ENCODE measurements at places on chromosomes 4 and X.

DNA sequence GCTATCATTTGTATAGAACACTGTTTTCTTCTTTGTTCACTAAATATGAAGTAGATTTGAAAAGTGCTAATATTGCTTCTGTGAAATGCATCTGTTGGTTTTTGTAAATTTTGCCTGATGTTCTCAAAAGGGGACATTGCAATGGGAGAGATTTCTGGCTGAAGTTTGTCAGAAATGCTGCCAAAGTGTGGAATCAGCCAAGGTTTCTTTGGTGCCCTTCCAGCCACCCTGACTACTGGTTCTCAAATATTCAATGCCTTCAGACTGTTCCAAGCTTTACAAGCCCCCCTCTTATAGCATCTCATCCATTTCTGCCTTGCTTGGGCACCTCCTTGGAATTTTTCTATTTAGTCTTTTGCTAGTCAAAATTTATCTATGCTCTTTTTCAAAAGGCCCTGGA lies 60.6 kb upstream of the TMLHE start:
- no peak for DNase-seq

DNA sequence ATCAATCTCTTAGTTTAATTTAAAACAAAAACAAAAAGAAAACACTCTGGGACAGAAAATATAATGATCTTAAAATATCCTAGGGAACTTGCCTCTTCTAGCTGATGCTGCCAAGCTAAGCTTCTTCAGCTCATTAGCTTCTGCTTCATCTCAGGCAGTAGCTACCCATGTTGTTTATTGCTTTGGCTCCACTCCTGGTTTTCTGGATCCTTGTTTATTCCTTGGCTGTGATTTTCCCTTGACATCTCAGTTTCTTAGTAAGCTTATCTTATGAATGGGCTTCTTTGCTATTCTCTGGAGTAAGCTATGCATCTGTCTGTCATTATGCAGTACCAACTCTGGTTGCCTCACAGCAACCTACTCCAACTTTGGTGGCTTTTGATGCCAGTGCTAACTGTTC lies 5.1 kb upstream of the MTHFD2L start:
- DNase-seq = no peak

- DNase-seq = no peak
These were observed 95.4 kb upstream of the GPR50 start for GRCh38 chrX:151081016-151081415.

DNA sequence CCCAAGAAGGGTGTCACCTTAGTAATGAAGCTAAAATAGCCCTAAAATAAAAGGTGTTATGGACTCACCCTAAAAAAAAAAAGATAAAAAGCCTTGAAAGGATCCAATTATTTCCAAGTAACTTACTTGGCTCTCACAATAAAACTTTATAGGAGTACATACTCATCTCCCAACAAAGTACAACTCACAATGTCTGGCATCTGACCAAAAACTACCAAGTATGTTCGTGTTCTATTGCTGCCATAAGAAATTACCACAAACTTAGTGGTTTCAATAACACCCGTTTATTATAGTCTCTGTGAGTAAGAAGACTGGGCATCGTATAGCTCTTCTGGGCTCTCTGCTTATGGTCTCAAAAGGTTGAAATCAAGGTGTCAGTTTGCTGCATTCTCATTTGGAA lies 51.0 kb downstream of the BEX1 start:
- DNase-seq = no peak

GRCh38 chr4:108877821-108878220 lies 115.0 kb upstream of the ETNPPL start:
- no peak for DNase-seq

DNA sequence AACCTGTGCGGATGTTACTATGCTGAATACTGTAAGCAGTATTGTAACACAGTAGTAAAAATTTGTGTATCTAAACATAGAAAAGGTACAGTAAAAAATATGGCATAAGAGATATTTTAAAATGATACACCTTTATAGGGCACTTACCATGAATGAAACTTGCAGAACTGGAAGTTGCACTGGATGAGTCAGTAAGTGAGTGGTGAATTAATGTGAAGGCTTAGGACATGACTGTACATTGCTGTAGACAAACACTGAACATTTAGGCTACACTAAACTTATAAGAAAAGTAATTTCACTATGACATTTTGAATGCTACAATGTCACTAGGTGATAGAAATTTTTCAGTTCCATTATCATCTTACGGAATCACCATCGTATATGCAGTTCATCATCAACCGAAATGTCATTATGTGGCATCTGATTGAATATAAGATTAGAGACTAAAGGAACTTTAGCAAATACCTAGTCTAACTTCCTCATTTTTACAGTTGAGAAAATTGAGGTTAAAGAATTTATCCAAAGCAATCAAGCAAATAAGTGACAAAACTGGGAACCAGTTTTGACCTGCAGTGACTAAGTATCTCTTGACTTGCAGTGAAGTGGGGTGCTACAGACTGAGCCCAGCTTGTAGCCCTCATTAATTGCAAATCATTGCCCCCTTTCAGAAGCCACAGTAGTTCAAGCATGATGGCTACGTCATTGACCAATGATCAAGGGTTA lies 55.3 kb downstream of the EGF start:
- no peak for DNase-seq

DNA sequence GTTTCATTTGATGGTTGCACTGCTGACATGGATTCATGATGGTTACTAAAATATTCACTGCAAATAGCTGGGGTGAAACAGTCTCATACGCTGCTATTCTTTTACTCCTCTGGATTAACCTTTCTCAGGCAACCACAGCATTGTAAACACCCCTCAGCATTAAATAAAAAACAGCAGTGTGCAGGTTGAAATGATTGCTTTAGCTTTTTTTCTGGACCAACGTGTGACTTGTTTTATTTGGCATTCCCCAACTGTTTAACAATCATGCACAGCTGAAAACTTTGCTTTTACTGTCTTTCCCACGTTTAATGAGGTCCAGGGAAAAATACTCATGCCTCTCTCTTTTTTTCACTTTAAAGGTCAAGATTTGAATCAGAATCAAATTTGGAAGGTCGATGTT lies 490.8 kb downstream of the RAPGEF2 start:
- DNase-seq = no peak

DNA sequence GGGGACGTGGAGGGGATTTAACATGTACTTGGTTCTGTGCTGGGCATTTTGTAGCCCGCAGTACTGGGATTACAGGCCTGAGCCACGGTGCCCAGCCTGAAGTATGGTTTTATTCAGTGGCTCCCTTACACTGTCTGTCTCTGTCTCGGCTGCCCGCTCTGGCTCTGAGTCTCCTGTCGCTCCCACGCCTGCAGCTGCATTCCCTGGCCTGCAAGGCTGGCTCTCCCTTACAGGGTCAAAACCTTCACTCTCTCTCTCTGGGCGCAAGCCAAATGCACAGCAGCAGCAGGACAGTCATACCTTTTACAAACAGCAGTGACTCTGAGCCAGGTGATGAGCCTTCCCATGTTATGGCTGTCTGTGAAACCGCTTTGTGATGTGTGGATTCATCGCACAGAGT lies 72.1 kb downstream of the HTRA3 start:
- peak; percentile 84 for DNase-seq

- no peak for DNase-seq
These were observed 445.5 kb downstream of the PCDH10 start for GRCh38 chr4:133594390-133595207.

DNA sequence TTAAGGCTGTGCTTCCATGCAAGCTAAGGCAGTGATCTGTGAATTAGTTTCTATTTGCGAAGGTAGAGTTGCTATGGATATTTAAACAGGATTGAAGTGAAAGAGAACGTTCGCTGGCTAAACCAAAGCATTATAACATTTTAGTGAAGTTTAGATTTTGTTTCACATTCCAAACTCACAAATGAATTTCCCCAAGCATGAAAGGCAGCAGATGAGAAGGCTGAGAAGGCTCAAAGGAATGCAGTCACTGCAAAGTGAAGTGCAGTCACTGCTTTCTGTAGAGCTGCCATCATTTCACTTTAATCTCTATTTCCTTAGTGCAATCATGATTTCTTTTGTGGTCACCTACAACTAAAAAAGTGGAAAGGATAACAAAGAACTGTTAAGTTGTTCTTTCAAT lies 334.7 kb upstream of the NR3C2 start:
- DNase-seq = no peak

DNA sequence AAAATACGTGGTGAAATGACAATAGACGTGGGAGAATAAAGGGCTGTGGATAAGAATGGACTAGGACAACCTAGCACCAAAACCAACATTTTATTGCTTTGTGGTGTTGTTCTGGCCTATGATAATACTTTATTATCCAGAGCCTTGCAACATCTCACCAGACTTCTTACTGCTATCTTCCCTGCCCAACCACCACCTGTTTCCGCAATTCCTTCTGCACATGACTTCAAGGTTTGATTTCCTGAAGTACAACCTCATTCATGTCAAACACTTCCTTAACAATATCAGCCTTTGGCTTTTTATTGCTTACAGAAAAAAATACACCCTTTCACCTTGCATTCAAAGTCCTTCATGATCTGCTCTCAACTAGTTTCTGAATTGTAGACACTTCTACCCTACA lies 84.8 kb downstream of the RTL3 start:
- no peak for DNase-seq

GRCh38 chrX:120769576-120770341 lies 105.9 kb downstream of the CT47B1 start:
- no peak for DNase-seq

DNA sequence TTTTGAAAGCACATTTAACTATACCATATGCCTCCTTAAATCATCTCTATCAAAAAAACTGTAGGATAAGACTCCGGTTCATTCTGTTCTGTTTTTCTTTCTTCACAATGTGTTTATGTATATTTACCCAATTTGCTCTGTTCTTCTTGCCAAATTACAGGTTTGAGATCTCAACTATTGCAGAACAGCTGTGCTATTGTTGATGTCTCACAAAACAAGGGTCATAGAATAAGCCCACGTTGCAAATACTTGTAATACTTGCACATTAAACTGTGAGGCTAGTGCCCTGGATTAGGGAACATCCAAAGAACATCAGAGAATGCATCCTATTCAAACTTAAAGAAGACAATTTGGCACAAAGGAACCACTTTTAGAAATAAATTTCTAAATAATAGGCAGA lies 45.4 kb downstream of the ANTXR2 start:
- no peak for DNase-seq

GRCh38 chrX:55451626-55451989 lies 319 bp upstream of the MAGEH1 start:
- no peak for DNase-seq

DNA sequence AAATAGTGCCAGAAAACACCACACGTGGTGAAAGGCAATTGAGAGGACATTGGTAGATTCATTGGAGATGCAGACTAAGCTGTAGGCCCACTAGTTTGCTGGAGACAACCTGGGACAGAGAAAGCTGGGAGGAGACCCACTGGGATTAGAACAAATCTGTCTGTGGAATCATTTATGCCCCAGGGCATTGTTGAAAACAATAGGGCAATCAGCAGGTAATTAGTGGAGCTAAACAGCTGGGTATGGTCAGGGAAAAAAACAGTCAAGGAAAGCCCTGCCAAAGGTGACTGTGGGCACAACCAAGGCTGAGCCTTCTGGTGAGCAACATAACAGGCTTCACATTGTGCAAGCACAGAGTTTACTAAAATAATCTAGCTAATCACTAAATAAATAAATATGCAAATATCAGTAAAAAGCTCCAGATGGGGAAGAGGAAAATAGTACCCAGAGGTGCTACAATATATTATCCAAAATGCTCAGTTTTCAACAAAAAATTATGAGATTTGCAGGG lies 9.0 kb downstream of the TCEAL3 start:
- no peak for DNase-seq

GRCh38 chr4:114435116-114435515 lies 163.5 kb upstream of the UGT8 start:
- DNase-seq = no peak

DNA sequence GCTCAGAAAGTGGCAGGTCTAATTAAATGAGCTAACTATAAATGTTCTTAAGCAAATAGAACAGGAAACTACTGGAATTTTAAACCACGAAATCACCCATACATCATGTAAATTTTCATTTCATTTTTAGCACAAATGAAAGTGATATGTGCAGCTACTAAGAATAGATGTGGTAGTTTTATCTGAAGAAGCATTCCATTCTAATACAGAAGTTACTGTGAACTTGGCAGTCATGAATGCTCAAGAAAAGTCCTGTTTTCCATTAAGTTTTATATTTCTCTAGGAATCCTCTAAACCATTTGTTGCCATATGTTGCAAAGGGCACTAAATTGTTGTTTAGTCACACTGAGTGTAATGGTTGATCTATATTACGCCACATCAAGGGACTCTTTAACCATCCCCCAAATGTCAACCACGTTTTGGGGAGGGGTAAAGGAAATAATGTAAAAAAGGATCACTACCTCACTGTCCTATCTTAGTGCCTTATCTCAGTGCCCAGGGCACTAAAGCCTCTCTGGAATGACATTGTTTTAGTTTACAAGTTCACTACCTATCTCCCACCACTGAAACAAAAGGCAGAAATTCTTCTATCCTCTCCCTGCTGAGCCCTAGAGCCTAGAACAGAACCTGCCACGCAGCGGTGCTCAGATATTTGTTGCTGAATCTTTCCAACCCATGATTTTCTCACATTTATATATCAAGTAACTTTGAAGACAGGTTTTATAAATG lies 118.0 kb downstream of the SHISA3 start:
- no peak for DNase-seq

GRCh38 chr4:110742143-110742542 lies 119.3 kb upstream of the PITX2 start:
- no peak for DNase-seq

DNA sequence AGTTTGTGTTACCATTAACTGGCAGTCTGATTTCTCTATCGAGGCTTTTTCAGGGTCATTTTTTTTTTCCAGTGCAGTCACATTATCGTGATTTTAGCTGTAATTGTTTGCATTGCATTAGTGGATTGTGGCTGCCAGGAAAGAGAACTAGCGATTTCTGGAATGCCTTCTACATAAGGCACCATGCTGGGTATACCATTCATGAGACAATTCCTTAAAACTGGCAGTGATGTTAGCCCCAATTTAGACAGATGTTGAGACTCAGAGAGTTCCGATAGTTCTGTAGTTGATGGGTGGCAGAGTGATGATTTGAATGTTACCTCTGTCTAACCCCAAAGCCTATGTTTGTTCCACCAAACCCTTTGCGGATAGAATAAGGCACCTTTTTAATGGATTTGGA lies 175.4 kb upstream of the TENM3 start:
- no peak for DNase-seq

DNA sequence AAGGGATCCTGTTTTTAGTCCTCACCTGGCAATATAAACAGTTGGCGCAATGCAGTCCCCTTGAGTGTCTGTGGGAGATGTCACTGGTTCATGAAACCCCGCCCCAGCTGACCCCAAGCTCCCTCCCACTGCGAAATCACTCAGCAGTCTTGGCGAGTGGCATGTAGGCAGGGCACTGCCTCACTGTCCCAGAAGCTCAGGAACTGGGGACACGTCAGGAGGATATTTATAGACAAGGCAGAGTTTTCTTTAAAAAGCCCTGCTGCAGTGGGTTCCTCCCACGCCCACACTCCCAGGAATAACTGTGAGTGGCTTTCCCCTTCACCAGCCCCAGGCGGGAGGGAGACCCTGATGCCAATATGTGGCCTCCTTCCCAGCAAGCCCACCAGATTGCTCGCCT lies 44.3 kb upstream of the PPP2R2C start:
- DNase-seq = peak; percentile 54

- DNase-seq = no peak
These were observed 9.1 kb upstream of the XAGE2 start for GRCh38 chrX:52359614-52360232.

GRCh38 chrX:19535476-19535875 lies 20.2 kb upstream of the MAP3K15 start:
- DNase-seq = no peak

- no peak for DNase-seq
These were observed 40.4 kb upstream of the PCDH18 start for GRCh38 chr4:137572647-137573046.
